PC-9 (cell line): ENCODE measurements at places on chromosomes 3 and 15.

- no peak for DNase-seq
These were observed 15.8 kb upstream of the SEC11A start for GRCh38 chr15:84731774-84732173.

- no peak for DNase-seq
These were observed 2.3 kb upstream of the MYL3 start for GRCh38 chr3:46865546-46865945.

DNA sequence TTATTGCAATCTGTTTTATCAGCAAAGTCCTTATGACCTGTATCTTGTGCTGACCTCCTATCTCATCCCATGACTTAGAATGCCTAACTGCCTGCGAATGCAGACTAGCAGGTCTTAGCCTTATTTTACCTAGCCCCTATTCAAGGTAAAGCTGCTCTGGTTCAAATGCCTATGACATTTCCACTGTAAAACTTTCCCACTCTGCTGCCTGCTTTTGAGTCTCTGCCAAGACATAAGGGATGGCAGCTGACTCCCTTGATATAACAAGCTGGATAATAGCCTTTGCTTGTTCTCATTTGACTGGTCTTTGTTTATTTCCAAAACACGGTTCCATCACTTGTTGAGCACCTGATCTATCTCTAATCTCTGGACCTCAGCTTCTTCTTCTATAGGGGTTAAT, 131.9 kb upstream of the STRIT1 start:
- no peak for DNase-seq

DNA sequence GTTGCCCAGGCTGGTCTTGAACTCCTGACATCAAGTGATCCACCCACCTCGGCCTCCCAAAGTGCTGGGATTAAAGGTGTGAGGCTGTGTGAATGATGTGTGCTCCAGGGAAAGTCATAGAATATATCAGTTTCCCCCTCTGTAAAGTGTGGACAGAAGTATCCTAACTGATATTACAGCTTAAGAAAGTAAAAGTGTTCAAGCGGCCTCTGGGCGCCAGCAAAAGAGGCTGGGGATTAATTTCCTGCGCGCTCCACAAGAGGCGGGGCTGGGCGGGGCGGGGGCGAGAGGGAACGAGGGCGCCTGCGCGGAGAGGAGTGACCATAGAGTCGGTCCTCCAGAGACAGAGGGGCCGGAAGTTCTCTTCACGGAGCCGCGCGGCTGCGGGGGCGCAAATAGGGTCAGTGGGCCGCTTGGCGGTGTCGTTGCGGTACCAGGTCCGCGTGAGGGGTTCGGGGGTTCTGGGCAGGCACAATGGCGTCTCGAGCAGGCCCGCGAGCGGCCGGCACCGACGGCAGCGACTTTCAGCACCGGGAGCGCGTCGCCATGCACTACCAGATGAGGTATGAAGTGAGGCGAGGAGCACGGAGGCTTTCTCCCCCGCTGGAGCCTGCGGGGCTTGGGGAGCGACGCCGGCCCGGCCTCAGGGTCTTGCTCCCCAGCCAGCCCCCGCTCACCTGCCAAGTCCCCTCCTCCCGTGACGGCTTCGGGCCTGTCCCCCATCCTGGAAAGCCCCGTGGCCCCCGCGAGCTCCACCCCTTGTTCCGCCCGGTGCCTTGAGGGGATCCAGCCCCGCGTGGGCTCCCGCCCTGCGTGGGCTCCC, at the start of gene JAGN1:
TSS of gene JAGN1 (plus strand) at position 362 of the 823 bp plus-strand sequence. CDS start at position 475, 113 bp downstream.
- DNase-seq, result peak; percentile 55

DNA sequence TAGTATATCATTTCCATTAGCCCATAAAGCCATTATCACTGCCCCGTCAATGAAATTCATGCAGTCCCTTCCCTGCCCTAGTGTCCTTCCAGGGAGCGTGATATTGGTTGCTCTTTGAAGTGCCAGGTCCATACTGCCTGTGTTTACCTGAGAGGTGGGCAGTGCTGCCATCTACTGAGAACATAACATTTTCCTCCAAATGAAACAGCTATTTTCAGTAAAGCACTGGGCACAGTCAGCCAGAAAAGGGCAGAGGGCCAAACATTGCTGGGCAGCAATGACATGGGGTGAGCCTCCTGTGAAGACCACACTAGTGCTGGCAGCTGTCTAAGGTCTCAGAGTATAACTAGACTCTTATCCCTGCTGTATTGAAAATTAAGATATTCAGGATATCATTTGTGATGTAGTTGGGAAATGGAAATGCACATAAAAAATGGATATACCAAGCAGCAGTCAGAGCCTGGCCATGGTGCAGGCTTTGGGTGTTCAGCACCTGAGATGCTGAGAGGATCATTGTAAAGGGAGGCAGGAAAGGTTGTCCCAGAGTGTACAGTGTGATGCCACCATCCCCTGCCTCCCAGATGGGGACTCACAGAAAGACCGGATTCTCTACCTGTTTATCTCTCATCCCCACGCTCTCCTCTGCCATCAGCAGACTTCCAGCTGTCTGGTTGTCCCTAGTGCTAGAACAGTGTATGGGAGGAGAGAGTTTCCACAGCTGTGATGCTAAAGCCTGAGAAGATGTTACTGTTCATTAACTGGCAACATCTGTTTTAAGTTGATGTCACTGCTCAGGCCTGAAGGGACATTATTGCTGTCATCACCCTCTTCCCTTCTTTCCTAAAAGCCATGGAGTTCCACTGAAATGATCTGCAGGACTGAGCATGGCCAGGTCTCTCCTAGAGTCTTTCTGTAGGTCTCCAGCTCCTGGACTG, 108.8 kb downstream of the ARNT2 start:
- DNase-seq, result peak; percentile 2

- no peak for DNase-seq
These were observed 1.8 kb downstream of the PRKCD start for GRCh38 chr3:53162672-53163443.

GRCh38 chr3:170470063-170471016, 51.7 kb downstream of the CLDN11 start:
- no peak for DNase-seq

GRCh38 chr3:94356581-94356980, 293.7 kb downstream of the NSUN3 start:
- DNase-seq, result no peak

GRCh38 chr15:41387646-41388045, 14.7 kb downstream of the NDUFAF1 start:
- no peak for DNase-seq

DNA sequence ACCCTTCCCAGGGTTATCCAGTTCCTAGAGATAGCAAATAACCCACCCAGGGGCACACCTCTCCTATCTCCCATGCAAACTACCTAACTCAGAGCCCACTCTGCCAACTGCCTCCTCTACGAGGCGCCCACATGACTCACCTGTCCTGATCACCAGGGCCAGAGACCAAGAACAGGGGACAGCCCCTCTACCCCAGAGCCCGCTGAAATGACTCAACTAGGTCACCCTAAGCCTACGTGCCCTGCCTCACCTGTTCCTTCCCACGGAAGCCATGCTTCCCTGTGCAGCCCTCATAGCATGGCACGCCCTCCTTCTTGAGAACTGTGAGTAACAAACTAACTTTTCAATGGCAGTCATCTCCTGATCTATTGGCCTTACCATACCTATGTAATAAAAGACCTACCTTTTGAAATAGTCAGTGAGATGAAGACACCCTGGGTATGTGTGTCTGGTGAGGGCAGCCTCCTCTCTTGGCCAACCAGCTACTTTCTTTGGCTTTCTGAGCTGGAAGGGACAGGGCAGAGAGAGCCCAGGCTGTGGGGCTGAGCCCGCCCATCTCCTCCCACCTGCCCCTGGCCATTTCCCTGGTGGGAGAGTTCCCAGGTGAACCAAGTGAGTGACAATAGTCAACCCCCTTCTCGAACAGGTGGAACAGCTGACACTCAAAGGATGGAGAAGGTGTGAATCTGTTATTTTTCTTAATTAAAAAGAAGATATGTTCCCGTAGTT, 25.5 kb upstream of the PRR23E start:
- no peak for DNase-seq

DNA sequence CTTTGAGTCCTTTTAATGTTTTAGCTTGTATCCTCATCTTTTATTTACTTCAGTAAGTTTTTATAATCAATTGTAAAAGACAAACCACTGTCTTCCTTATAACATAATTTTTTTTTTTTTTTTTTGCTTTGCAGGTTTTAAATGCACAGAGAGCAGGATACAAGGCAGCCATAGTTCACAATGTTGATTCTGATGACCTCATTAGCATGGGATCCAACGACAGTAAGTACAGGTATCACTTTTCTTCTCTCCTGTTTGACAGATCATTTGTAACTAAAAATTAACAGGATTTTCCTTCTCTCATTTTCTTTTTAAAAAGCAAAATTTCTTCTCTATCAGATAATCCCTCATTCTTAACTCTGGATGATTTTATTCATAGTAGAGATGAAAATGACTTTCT, 75.4 kb downstream of the PFN2 start:
- no peak for DNase-seq

DNA sequence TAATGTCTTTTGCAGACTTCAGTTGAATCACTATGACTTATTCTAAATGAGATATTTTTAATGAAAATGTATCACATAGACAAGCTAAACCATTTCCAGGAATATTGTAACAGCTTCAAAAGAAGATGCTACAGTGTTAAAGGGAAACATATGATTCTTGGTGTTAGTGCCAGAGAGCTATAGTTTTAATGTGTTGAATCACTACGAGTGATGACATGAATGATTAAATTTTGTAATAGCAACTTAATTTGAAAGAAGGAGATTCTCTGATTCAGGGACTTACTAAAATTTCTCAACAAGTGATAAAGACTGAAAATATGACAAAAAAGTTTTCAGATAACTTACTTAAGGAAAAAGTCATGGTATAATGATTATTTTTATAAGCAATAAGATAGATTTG, 267.3 kb upstream of the SLITRK3 start:
- no peak for DNase-seq
